ENCODE measurements at places on chromosomes 11 and 22.

DNA sequence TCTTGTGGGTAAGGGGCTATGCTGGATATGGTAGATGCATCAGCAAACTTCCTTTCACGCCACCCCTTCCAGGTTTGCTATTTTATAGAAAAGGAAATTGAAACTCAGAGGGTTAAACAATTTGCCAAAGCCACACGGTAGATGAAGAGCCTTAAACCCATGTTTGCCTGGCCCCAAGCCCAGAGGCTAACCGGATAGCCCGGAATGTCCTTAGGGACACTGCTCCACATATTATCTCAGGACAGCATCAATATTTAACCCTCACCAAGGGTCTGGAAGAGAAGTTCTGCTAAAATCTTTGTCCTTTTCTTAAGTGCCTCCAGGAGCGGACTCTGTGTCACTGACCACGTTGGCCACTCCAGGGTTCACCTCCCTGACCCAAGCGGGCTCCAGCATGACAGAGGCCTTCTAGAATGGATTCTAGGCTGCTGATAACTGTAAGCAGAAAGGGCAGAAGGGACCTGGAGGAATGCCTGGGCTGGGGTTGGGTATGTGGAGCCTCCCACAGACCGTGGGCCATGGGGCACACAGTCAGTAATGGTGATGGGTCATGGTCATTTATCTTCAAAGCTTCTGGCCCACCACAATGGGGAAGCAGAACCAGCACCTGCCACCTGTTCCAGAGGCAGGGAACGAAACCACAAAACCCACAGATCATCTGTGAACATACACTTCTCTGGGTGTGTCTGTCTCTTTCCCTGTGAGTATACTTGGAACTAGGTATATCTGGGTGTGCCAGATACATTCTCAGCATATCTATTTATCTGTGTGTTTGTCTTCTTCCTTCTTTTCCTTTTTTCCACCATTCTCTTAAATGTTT, 5.4 kb upstream of the TMEM86A start:
- DNase-seq = no peak

- DNase-seq = no peak
Measured at GRCh38 chr11:105740164-105740903, 130.5 kb downstream of the GRIA4 start.

DNA sequence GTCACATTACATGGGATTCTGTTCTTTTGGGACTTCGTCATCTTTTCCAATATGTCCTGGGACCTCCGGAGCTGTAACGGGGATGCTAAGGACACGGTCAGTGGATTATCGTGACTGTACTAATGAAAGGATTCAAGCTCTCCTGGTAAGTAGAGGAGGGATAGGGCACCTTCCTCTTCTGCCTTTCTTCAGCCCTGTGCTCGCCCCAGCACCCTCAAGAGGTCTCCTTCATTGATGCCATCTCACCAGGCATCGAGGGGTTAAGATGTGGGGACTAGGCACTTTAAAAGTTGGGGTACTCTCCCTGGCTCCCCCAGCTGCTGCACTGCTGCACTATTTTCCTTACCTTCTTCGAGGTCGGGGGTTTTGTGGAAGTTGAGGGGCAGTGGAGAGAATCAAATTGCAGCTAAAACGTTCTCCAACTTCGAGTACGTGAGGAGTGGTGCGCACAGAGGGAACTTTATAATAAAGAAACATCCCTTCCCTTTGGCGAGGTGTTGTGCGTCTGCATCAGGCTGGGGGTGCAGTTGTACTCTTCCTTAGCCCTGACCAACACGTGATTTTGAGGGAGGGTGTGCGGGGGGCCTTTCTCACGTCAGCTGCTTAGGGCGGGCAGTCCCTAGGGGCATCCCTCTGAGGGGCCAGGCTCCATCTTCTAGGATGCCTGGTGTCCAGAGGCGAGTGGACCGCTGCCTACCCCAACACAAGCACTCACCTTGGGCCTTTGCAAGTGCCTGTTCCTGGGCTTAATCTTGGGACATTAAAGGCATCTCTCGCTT, 96.1 kb downstream of the GRAMD1B start:
- no peak for DNase-seq

DNA sequence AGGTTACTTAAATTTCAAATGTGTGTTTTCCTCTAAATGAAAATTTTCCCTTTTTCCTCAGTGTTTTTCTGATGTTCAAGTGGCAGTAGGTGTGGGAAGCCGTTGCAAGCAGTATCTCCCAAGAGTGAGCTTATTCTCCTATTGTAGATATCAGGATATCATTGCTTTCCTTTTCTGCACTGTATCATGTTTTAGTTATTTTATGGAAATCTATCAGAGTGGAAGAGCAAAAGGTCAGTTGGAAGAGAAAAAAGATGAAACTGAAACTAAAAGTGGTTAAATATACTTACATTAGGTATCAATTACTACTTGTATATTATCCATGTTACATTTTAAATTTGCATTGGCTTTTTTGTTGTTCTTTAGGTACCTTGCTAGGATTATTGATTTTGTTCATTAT, 57.0 kb downstream of the PDE3B start:
- DNase-seq = no peak

DNA sequence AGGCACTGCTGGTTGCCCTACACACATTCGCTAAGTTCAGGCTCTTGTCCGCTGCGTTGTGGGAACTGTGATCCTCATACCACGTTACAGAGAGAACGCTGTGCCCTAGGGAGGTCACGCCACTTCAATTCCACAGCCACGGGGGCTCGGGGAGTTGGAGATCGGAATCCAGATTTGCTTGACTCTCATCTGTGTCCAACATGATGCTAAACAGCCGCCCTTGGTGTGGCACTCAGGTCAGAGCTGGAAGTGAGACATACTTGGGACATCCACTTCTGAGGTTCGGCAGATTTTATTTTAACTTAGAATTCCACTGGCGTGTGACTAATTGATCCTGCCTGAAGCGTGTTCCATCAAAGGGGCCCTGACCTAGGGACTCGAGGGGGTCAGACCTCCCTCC, 41.7 kb downstream of the RIBC2 start:
- DNase-seq = no peak

DNA sequence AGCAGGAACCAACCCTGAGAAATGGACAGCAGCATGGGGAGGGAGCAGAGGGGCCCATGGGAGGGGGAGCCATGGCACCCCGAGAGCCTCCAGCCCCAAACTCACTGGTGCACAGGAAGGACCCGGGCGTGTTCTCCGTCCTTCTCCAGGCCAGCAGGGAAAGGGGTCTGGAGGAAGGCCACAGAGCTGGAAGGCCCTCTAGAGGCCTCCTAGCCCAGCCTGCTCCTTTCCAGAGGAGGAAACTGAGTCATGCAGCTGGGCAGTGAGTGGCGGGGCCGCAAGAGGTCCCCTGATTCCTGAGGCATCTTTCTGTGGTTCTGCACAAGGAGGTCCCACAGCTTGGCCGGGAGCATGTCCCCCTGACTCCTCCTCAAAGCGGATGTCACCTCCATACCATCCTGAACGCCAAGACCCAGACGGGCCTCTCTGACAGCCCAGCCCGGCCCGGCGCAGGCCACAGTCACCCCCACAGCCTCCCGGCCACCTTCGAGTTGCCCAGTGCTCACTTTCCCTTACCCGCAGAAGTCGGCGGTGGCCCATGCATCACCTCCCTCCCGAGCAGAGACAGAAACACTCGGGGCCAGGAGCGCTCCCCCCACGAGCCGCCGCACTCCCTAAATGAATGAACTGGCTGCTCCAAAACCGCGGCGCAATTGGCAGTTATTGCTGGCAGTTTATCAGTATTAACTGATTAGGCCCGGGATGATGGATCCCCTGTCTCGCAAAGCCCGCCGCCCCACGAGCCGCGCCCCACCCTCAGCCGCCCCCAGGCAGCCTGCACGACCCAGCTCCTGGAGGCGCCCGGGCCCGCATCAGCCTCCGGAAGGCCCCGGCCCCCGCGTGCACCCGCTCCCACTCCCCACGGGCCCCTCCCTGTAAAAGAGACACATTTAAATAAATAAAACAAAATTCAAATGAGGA, 272.5 kb downstream of the BUD13 start:
- DNase-seq = no peak

DNA sequence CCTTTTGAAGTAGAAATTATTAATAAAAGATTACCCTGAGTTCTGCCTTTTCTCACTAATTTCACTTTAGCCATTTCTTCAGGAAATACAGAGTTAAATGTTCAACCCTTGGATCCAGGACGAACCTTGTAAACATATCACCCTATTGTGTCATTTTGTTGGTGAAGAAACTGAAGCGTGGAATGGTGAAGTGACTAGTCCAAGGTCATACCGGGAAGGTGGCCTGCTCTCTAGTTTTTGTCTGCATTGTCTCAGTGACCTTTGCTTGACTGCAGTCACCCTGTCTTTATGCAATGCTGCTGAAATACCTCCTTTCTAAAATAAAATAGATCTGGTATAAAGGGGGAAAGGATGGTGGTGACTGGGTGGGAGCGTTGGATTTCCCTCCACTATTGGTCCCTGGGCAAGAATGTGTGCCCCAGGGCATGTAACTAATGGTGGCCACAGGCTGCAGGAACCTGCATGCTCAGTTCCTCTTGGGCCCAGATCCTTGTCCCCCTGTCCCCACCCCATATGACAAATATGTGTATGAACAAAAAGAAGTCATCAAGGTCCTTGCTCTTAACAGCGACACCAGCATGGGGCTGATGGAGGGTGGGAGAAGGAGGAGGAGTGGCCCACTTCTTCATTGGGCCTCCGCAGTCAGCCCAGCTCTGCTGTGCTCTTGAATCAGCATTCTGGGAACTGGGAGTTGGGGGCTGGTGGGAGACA, 977 bp upstream of the SORL1-AS1 start:
- no peak for DNase-seq

- no peak for DNase-seq
Measured at GRCh38 chr11:96990914-96991313, 601.1 kb downstream of the JRKL start.

- peak; percentile 78 for DNase-seq
Measured at GRCh38 chr11:118910309-118911112, 15.2 kb downstream of the BCL9L start.

GRCh38 chr11:71112454-71112853, 139.9 kb downstream of the SHANK2 start:
- no peak for DNase-seq

DNA sequence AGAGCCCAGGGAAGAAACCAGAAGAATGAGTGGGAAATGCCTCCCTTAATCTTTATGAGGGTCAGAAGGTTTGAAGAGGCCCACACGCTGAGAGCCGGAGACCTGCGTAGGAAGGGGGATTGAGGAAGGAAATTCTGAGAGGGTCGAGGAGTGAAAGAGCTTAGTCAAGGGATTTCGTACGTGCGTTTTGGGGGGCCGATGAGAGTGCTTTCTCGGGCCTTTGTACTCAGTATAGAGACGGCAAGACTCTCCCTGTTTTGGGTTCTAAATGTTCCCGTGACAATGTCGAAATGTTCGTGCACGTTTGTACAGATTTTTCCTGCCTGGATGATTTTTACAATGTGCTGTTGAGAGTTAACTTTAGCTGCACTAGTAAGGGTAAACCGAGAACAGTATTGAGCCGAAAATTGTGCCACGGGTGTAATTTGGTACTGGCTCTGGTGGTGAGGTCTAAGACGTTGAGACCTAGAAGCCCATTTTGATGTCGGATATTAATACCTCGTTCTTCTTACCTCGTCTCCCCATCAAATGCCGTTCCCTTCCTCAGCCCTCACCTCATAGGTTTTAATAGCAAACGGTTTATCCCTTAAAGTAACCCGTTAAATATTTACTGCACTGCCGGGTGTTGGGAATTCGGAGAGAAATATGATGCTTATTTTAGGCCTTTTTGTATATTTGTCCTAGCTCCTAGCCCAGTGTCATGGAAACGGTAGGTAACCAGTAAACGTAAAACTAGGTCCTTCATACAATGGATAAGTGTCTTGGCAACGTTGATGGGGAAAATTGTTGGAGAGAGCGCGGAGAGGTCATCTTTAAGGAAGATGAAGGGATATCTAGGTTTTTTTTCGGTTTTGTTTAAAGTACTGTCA, 734 bp downstream of the C11orf58 start:
- no peak for DNase-seq

- DNase-seq = no peak
Measured at GRCh38 chr22:29691636-29692326, 28.0 kb upstream of the CABP7 start.

DNA sequence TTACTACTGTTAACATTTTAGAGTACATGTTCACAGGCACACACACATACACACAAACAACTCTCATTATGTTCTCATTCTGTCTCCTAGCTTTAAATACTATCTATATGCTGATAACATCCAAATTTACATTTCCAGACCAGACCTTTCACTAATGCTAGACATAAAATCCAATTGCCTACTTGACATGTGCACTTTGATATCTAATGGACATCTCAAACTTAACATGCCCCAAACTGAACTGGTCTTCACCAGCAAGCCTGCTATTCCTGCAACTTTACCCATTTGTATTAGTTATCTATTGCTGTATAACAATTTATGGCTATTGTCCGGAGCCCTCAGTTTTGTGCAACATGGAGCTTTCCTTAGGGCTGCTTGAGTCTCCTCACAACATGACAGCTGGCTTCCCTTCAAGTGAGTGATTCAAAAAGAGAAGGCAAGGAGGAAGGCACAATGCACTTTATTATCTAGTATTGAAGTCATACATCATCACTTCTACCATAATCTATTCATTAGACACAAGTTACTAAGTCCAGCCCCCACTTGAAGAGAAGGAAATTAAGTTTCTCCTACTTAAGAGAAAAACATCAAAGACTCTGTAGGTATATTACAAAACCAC, 3.0 kb downstream of the SLC36A4 start:
- DNase-seq = no peak

Data from CD4-positive, alpha-beta T cell treated with Interleukin-4 for 4 hours (primary cell).